ENCODE measurements at places on chromosomes 6 and 20.

DNA sequence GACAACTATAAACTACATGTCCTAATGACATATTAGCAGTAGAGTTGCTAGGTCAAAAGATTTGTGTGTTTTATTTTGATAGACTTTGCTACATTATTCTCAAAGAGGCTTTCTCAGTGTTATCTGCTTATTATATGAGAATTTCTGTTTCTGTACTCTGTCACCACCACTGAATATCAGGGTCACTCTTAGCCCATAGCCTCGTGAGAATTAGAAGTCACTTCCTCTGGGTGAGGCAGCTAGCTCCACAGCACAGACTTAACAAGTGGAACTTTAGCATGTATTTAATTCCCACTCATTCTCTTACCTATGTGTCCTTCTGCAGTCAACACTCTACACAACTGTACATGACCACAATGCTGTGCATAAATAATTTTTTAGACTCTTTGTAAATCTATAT is 6.7 kb downstream of the PHACTR2 start:
- no peak for DNase-seq

GRCh38 chr6:20747991-20748390 is 213.7 kb downstream of the CDKAL1 start:
- DNase-seq, result no peak

- peak; percentile 71 for DNase-seq
Observed at GRCh38 chr6:33008944-33009861, at the start of gene HLA-DOA. Gene HLA-DOA (minus strand): TSS chr6:33009591.

- no peak for DNase-seq
Observed at GRCh38 chr6:110625883-110626282, 149.5 kb upstream of the SLC22A16 start.

GRCh38 chr6:142008781-142009180 is 123.9 kb upstream of the GJE1 start:
- DNase-seq, result no peak

DNA sequence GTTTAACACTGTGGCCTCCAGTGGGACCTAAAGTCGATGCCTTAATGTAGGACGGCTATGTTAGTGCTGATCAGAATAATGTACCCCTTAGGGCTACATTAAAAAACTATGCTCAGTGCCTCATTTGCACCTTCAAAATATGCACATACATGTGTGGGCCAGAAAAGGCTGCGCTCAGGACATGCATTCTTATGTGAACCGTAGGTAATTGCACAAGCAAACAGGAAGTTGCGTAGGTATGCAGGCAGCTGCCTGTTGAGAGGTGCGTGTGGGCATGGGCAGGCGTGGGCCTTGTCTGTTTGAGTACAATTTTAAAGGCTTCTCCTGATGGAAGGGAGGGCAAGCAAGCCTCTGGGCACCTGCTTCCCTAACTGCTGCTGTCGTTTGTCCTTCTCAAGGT is 116.2 kb upstream of the JAG1 start:
- no peak for DNase-seq

GRCh38 chr20:21339499-21339898 is 36.4 kb downstream of the XRN2 start:
- no peak for DNase-seq

- peak; percentile 49 for DNase-seq
Observed at GRCh38 chr6:122833021-122833491, 44.0 kb downstream of the SMPDL3A start.

- no peak for DNase-seq
Observed at GRCh38 chr20:19909725-19910124, 107.4 kb upstream of the NAA20 start.

- DNase-seq, result no peak
Observed at GRCh38 chr6:168045141-168045691, 33.8 kb downstream of the FRMD1 start.

GRCh38 chr6:33419580-33420490 is at the start of gene SYNGAP1:
Gene SYNGAP1 (plus strand): TSS chr6:33420065. CDS start chr6:33420265, 200 bp downstream.
- peak; percentile 91 for DNase-seq

DNA sequence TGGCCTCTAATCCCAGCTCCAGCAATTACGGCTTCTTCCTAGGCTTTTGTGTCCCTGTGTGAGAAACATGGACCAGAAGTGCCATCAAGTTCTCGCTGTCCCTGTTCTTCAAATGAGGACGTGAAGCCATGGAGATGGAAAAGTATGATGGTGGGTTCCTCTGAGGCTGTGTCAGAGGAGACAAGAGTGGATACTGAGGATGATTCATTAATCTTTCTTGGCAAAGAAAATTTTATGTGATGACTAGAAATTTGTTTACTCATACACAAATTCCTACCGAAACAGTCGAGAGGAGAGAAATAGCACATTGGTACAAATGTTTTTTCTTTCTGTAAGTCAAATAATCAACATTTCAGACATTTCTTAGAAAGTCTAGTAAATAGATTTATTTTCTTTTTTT is 35.0 kb upstream of the PNRC1 start:
- no peak for DNase-seq

DNA sequence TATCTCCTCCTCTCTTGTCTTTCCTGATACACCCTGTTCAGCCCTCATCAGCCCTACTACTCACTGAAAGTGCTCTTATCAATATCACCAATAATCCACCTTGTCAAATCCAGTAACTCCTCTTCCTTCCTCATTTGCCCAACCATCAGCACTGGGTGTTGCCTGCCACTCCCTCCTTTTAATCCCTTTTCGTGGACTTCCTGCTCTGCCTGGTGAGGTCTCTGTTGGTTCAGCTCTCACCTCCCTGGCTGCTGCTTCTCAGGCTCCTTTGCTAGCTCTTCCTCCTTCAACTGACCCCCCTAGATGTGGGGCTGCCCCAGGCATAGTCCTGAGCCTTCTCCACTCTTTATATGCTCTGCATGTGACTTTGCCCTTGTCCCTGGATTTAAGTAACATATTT is 92.5 kb downstream of the PREP start:
- no peak for DNase-seq

GRCh38 chr6:41269166-41269565 is 17.3 kb downstream of the TREM1 start:
- no peak for DNase-seq

DNA sequence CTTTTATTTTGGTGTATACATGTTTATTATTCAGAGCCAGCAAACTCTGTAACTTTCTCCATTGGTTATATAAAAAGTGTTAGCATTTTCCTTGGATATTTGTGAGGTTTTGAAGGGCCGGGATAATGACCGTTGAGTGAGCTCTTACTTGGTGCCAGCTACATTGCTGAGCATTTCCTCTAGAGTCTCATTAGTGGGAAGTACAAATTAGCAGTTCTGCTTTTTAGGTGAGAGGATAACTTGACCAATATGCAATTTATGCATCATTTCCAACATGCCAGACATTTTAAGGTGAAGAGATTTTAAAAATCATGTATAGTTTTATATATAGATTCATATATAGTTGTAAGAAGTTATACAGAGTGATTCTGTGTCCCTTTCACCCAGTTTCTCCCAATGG is 84.3 kb downstream of the CARMIL1 start:
- DNase-seq, result no peak

DNA sequence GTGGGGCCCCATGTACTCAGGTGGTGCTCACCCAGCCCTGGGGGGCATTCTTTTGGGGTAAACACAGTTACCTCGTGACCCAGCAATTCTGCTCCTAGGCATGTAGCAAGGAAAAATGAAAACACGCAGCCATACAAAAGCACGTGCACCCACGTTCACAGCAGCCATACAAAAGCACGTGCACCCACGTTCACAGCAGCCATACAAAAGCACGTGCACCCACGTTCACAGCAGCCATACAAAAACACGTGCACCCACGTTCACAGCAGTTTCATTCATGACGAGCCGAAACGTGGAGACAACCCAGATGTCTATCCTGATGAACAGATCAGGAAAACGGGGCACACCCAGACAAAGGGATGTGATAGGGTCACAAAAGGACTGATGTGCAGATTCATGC is 57.1 kb downstream of the YTHDF1 start:
- DNase-seq, result no peak

DNA sequence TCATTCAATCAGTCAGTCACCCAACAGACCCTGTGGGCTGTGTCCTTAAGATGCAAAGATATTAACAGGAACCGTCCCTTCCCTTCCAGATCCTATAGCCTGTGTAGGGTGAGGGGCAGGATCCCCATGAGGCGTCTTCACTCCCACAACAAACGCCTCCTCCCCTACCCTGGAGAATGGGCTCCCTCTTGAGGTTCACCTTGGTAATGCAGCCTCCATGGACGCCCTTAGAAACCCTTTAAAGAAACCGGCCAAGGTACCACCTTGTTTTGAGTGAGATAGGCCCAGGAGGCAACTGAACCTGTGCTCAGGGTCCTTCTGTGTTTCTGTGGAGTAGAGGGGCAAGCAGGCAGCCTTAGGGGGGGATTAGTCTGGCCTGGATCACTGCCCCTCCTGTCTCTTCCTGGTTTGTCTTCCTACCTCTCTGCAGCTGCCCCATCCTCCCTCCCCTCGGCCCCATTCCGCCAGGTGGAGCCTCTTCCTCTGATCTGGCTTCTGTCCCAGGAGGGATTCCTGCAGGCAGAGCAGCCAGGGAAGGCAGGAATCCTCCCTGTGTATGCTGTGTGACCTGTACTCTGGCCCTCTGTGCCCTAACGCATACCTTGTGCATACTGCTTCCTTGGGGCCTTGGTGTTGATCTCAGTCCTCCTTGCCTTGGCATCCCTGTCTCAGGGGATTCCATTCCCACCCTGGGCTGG is 6.6 kb upstream of the GUCA1A start:
- DNase-seq, result peak; percentile 94

DNA sequence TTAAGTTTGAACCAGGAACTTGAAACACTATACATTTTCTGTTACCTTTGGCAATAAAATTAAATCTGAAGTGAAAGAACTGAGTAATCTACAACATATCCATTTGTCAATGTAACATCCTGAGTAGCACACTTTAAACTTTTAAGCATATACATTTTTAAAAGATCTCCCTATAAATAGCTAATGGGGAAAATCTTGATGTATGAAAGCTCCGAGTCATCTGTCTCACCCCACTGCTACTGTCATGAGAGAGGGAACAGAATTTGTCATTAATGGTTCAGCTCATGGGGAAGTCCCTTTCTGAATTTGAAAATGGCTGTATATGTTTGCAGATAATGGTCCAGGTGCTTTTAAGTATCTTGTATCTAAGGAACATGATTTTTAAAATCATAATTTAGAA is 55.2 kb upstream of the NOX3 start:
- DNase-seq, result no peak

DNA sequence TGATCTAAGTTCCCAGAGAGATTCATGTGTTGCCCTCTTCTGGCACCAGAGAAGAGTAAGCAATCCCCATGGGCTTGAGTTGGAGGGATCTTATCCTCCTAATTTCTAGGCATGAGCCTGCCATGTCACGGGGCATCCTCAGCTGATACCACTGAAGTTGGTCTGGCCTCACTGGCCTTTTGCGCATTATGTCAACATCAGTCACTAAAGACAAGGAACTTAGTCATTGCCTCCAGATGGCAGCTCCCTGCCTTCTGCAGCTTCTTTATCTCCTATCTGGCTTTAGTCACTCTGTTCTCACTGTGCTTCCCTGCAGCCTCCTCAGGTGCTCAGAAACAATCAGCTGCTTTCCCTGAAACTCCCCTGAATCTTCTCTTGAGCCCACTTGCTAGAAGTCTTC is 312.2 kb downstream of the ADGRG6 start:
- no peak for DNase-seq

GRCh38 chr20:29427201-29428060 is 1830.0 kb upstream of the DEFB115 start:
- no peak for DNase-seq

- DNase-seq, result no peak
Observed at GRCh38 chr20:57310821-57311514, 18.6 kb upstream of the SPO11 start.

- DNase-seq, result no peak
Observed at GRCh38 chr6:105695461-105695860, 292.6 kb upstream of the PREP start.

DNA sequence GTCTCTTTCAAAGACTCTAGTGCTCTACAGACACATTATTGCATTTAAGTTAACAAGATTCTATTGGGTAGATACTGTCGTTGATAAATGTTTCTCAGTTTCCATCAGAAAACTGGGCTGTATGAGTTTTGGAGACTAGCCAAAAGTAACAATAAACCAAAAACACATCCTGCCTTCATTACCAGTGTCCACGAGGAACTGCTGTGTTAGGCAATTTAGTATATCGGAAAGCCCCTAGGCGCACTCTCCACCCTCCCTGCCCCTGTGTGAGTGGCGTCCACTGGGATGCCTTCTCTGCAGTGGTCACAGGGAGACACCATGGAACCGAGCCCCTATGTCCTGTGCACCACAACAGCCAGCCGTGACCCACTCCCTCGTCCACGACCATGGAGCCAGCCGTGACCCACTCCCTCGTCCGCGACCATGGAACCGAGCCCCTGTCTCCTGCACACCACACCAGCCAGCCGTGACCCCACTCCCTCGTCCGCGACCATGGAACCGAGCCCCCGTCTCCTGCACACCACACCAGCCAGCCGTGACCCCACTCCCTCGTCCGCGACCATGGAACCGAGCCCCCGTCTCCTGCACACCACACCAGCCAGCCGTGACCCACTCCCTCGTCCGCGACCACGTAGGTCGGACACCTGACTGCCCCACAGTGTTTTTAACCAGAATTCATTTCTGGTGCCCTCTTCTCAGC is 35.3 kb downstream of the DLL1 start:
- DNase-seq, result no peak

DNA sequence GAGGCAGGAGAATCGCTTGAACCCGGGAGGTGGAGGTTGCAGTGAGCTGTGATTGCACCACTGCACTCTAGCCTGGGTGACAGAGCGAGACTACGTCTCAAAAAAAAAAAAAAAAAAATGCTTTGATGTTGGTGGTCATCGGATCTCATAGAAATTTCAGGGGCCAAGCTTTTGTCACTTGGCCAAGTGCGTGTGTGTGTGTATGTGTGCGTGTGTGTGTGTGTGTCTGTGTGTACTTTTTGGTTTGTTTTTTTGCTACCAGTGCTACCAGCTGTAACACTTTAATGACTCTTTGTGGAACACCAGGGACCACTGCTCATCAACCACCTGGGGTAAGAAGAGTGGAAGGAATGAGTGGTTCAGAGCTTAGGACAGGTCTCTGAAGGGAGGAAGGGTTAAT is 49.7 kb downstream of the TRAF3IP2 start:
- peak; percentile 40 for DNase-seq

- no peak for DNase-seq
Observed at GRCh38 chr6:17988422-17988944, 1.0 kb upstream of the KIF13A start.

- DNase-seq, result no peak
Observed at GRCh38 chr6:109374326-109374892, 7.9 kb downstream of the CD164 start.

- no peak for DNase-seq
Observed at GRCh38 chr6:73586416-73586974, 65.7 kb upstream of the EEF1A1 start.

Data from eye (tissue), 1 donor.